Left hindlimb (tissue), 1 donor: ENCODE measurements at places on chromosomes 3 and 15.

GRCh38 chr15:101295607-101296161, 636 bp upstream of the SNRPA1 start:
- no peak for DNase-seq

- DNase-seq, result no peak
These were observed 131.9 kb upstream of the PROK2 start for GRCh38 chr3:71916747-71917369.

DNA sequence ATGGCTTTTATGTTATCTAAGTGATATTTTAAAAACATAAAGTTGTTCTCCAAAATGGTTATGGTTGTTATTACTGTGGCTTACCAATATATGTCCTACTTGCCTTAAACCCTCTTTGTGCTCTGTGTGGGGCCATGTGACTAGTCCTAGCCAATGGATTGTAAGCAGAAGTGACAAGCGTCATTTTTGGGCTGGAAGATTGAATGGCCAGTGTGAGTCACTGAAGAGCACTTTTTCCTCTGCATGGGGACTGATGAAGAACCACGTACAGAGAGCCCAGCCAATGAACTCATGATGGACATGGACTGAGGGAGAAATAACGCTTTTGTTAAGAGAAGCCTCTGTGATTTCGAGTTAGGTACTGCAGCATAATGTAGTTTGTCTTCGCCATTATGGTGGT, 332.7 kb downstream of the EDEM1 start:
- DNase-seq, result no peak

GRCh38 chr3:167375478-167375877, 4.6 kb downstream of the ZBBX start:
- DNase-seq, result no peak

GRCh38 chr3:56688191-56688590, 5.1 kb upstream of the TASOR start:
- DNase-seq, result no peak

- DNase-seq, result no peak
These were observed 23.0 kb downstream of the NEO1 start for GRCh38 chr15:73075160-73075859.

DNA sequence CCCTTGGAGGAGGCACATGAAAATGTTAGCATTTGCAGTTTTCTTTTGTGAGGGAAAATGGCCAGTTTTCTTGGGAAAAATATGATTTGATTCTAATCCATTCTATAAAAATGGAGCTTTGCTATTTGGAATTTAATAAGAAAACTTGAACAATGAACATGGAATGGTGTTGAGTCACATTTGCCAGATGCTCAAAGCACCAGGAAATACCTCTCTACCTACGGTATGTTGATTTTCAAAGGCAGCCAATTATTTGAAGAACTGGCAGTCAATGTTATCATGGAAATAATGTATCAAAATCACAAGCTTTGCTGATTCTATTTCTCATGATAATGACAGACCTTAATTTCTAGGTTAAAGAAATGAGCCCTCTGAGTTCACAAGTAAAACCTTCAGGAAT, 14.9 kb downstream of the NME9 start:
- DNase-seq, result no peak

- no peak for DNase-seq
These were observed 13.3 kb downstream of the CAV3 start for GRCh38 chr3:8746780-8747345.

GRCh38 chr3:144499001-144499930, 527.6 kb downstream of the DIPK2A start:
- no peak for DNase-seq

DNA sequence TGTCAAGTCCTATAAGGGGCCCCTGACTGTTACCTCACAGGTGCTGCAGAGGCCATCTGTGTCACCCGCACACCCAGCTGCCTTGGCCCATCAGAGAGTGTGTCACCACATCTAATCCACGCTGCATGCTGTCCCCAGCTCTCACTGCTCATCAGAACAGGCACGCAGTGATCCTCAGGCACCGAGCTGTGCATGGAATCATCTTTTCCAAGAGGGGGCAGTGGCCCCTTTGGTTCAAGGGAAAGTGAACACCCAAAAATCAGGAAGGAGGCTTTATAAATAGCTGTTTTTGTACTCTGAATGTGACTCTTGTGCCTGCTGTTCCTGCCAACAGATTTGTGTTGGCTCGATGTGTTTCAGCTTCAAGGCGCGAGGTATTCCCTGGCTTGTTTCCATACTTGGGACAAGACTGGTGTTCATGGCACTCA, 110.3 kb upstream of the ETV5 start:
- DNase-seq, result peak; percentile 66

- no peak for DNase-seq
These were observed 89.3 kb downstream of the ST6GAL1 start for GRCh38 chr3:187019542-187020072.

DNA sequence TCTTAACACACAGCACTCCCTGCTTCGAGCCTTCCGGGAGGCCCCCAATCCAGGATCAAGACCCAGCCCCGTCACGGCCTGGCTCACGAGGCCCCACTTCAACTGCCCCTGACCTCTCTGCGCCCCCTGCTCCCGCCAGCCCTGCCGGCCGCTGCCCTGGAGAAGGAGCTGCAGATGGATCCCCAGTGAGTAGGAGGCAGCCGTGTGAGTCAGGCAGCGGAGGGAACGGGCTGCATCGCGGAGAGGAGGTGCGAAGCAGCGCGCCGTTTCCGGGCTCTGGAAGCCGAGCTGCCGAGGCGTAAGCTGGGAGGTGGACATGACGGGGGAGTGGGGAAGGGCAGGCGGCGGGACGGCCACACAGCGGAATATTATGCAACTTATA, 133.4 kb downstream of the TPRA1 start:
- DNase-seq, result no peak

DNA sequence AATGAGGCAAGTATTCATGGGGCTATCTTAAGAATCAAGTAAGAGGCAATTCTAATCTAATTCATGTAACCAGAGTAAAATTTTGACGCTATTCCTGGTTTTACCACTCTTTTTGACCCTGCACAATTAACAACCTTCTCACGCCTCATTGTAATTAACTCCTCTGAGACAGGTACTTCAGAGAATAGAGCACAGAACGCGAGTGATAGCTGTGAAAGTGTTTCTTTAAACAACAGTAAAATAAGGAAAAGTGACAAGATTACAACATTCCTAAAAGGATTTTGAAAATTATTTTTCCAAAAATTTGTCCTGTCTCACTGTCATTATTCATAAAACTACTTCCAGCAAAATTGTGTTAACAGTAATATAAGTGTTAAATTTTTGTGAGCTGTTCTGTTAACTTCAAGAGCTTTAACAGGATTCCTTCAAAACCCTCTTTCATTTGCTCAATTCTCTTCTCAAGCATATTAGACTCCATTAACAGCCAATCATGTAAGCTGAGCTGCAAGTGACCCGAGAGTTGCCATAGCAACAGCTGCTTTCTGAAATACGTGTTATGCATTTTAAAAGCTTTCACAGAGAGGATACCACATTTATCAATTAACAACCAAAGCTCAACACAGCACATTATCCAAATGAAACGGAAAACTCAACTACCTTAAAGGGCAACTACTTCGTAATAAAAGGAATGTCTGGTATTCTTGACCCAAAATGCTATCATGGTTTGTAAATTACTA, 93.1 kb downstream of the STAG1 start:
- DNase-seq, result no peak

DNA sequence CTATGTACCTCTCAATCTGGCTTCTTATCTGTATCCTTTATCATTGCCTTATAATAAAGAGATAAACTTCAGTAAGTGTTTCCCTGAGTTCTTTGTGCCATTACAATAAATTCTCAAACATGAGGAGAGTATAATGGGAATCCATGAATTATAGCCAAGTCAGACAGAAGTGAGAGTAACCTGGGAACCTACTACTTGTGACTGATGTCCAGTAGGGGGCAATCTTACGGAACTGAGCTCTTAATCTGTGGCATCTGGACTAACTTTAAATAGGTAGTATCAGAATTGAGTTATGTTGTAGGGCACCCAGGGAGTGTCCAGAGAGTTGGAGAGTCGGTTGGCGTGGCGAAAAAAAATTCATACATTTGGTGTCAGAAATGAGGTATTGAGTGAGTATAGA, 542.6 kb downstream of the ZBBX start:
- DNase-seq, result no peak

- no peak for DNase-seq
These were observed 27.3 kb upstream of the NMB start for GRCh38 chr15:84685304-84685703.

- no peak for DNase-seq
These were observed 28.8 kb downstream of the ETFA start for GRCh38 chr15:76282465-76282864.

GRCh38 chr15:71743861-71744382, 66.4 kb upstream of the NR2E3 start:
- DNase-seq, result peak; percentile 42

DNA sequence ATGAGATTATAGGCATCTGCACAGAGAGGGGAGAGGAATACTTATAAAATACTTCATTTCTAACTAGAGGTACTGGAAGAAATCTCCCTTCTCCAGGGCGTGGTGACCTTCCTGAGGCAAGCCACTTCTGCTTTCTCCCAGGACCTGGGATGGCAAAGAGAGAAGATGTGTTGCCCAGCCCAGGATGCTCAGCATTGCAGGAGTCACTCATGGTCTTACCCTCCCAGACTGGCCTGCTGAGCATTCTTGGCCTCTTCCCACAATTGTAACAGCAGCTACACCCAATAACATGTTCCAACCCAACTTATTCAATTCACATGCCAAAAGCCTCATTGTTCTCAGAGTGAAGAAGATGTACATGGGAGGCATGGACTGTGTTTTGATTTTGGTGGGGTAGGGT, 37.9 kb downstream of the IL20RB start:
- no peak for DNase-seq

GRCh38 chr3:44248152-44248551, 6.5 kb downstream of the TOPAZ1 start:
- DNase-seq, result no peak

GRCh38 chr15:79034284-79034683, 56.3 kb downstream of the RASGRF1 start:
- DNase-seq, result no peak

DNA sequence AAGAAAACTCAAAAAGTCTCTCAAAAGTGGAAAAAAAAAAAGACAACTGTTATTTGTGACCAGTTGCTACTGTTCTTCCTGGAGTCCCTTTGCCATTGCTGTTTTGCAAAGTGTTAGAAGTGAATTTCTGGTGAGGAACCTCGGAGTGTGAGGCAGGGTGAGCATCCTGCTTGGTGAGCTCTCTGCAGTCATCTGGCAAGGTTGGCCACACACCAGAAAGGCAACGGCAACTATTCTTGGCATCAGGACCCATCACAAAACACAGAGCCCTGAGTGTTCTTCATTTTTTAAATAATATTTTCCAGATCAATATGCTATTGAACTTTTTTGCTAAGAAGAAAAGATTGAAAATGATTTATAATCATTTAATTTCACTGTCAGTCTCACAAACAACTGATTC, 60.7 kb downstream of the CGNL1 start:
- no peak for DNase-seq

DNA sequence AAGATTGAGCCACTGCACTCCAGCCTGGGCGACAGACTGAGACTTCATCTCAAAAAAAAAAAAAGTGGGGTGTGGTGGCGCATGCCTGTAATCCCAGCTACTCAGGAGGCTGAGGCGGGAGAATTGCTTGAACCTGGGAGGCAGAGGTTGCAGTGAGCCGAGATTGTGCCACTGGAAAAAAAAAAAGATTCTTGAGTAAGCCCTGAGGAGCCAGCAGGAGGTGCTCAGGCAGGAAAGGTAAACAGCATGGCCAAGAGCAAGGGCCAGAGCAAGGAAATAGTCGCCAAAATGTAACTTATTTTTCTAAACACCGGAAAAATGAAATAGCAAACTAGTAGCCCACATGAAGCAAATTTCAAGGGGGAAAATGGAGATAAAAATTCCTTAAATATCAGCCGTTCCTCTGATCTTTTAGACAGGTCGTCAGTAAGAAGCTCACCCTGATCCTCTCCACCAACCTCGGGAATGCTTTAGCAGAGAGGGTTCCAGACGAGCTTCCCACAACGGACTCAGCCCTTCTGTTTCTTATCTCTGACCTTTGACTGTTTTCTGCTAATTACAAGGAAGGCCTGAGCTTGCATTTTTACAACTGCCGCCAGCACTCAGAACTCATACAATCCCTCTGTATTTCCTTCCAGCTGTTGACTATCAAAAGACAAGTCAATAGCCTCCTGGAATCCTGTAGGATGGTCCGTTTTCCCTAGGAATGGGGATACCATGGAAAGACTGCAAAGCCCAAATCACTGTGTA, 45.0 kb upstream of the AKAP13 start:
- DNase-seq, result no peak

DNA sequence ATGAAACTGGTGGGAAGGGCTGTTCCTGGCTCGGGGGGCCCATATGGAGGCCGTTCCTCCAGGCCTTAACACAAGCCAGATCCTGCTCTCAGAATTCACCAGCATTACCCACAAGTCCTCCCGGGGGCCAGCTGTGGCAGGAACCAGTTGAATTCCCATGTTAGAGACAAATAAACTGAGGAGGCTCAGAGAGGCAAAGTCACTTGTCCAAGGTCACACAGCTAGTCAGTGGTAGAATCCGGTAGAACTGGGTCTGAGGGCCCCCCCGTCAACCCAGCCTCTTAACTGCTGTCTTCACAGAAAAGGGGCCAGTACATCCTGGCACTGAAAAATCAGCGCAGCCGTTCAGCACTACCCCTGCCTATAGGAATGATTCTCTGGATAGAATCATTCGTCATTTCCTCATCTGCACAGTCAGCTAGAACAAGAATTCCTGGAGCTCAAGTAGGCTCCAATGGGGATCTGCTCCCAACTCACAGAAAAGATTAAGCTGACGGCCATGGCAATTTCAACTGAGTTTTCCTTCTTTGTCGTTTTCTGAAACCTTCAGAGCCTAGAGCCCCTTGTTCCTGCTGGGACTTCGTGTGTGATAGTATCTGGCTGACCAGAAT, 12.2 kb upstream of the TSEN2 start:
- no peak for DNase-seq

DNA sequence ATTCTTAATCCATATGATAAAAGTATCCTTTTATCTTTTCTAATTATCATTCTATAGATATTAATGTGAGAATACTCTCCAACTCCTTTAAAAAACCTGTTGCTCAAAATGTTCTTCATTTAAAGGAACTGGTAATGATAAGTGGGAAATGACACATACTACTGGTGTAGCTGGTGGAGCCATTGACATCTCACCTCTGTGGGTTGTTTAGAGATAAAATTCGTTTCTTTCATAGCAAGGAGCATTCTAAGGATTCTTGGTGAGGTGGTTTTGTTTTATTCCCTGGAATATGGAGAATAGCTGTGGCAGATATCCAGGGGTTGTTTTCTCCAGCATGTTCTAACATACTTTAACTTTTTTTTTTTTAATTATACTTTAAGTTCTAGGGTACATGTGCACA, 299.8 kb upstream of the THBS1 start:
- no peak for DNase-seq

GRCh38 chr15:71278989-71279756, 163.9 kb downstream of the THSD4 start:
- DNase-seq, result peak; percentile 58
